ENCODE measurements at places on chromosomes 12 and 14.
A peak's percentile ranks its signal among the peaks of the same experiment; 100 is the strongest.

DNA sequence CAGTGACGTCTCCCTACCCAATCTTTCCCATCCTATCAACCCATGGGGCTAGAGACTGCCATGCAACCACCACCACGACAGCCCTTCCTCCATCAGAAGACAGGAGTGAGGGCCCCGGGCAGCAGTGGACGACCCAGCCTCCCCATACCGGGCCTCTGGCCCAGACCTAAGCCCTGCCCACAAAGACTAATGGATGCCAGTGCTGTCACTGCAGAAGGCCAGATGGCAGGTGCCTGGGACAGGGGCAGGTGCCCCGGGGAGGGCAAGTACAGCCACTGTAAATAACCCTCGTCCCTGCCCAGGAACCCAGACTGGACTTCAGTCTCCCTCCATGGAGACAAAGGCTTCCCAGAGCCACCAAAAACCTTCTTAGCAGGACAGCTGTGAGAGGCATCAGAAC lies 20.3 kb upstream of the HSPB8 start:
- no peak for DNase-seq

- no peak for DNase-seq
Measured at GRCh38 chr12:62282057-62282774, 22.0 kb downstream of the USP15 start.

- no peak for DNase-seq
Measured at GRCh38 chr12:62693376-62694050, 226.9 kb downstream of the MON2 start.

DNA sequence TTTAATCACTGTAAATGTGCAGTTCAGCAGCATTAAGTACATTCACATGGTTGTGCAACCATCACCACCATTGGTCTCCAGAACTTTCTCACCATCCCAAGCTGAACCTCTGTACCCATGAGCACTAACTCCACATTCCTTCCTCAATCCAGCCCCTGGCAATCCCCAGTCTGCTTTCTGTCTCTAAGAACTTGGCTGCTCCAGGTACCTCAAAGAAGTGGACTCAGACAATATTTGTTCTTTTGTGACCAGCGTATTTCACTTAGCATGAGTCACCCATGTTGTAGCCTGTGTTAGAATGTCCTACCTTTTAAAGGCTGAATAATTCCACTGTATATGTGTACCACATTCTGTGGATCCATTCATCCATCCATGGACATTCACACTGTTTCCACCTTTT lies 64.6 kb downstream of the SLC24A4 start:
- DNase-seq, result no peak

DNA sequence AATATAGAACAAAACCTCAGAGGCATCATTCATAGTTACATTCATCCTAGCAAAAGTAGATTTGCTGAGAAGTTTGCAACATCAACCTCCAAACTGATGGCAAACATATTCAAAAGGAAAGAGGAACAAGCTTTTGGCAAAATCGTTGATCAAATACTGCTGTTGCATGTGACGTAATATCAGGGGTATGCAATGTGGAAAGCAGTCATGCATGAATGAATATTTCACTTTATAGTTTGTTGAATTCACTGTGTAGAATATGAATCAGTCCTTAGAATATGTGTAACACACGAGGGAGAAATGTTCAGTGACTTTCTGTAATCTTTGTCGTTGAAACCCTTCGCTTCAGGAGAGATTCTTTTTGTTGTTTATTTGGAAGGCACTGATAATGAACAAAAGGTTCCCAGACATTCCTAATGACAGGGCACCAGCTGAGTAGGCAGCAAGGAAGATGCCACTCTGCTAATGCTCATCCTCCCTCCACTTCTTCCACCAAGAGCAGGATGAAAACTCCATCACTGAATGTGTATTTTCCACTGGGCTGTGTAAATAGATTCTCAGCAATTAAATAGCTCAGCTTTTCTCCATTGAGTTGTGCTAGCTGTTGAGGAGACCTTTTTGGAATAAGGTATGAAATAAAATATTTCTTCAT lies 126.1 kb downstream of the PELI2 start:
- peak; percentile 50 for DNase-seq

DNA sequence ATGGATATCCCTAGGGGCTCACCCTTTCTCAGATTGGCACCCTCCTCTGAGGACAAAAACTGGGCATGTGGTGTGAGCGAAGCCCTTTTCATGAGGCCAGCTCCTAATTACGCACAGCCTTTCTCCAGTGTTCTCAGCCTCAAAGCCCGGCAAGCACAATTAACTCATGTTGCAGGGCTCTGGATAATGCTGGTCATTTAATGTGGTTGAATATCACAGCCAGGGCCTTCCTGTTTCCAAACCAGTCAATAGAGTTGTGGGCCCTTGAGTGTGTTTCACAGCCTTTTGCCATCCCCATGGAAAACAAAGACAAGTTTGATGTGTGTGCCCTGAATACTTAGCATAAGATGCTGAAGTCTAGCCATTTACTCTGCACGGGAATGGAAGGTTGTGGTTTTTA lies 114.2 kb upstream of the ARHGAP5 start:
- DNase-seq, result no peak

GRCh38 chr12:12123036-12123604 lies 52.4 kb downstream of the BCL2L14 start:
- no peak for DNase-seq

GRCh38 chr12:34401659-34402227 lies 379.4 kb downstream of the ALG10 start:
- no peak for DNase-seq

- no peak for DNase-seq
Measured at GRCh38 chr12:132407451-132407961, 78.1 kb upstream of the GALNT9 start.

DNA sequence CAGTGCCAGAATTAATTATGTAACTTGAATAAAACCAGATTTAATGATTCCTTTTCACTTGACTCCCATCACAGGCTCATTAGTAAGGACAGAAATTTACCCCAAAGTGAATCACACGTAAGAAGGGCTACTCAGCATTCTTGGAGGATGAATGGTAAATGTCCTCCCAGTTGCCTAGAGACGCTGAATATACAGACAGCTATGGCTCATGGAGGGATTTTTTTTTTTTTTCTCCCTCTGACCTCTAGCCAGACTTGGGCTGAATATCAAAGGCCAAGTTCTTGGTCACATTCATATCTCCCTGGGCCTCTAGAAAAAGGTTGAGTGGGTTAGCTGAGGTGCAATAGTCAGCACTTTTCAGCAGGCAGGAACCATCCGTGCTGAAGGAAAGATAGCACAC lies 77.5 kb downstream of the PHLDA1 start:
- peak; percentile 96 for DNase-seq

DNA sequence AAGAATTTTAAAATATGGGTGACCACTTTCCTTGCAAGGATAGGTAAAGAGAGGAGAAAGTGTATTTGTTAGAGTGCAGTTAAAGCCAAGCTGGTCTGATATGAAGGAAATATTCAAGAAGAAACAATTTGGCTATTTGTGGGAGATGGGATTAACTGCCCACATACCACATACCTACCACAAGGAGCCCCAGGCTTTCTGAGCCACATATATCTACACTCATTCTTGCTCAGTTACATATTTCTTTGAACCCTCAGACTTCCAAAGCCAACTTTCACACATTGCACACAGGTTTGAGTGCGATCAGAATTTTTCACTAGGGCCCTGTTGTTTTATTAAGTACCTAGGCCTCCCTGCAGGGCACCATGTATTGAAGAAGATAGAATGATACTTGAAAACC lies 330.2 kb downstream of the ZFP36L1 start:
- DNase-seq, result peak; percentile 53

DNA sequence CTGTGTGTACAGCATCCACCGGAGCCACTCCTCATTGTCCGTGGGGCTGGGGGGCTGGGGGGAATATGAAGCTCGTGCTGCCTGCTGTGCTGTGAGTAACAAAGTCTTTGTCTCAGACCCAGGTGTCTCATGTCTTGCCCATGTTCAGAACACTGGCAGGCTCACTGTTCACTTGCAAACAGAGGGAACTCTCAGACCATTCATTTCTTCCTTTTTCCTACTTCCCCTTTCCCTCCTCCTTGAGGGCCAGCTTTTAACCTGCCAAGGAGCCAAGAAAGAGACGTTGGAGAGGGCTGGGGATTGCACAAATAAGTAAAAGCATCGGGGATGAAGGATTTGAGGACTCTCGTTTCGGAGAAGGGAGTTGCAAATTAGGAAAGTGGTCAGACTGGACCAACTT lies 21.6 kb downstream of the GPR132 start:
- no peak for DNase-seq

GRCh38 chr12:131525795-131526508 lies 184.9 kb upstream of the SFSWAP start:
- DNase-seq, result no peak

DNA sequence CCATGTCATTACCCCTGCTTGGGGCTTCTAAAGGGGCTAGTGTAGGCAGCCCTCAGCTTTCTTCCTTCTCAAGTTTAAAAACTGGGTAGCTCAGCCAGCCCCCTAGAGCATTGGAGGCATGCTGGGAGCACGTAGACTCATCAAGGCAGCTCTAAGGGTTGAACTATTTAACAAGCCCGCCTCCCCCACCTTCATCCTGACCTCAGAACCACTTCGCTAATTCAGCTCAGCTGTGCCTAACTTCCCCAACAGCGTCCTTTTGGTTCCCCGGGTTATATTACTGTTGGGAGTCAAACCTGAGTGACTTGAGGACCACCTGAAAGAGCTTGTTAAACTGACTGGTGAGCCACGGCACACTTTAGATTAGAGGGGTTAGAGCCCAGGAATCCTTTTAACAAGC lies 30.1 kb downstream of the MAX start:
- DNase-seq, result peak; percentile 19

GRCh38 chr12:128245905-128246304 lies 21.1 kb upstream of the TMEM132C start:
- DNase-seq, result no peak

DNA sequence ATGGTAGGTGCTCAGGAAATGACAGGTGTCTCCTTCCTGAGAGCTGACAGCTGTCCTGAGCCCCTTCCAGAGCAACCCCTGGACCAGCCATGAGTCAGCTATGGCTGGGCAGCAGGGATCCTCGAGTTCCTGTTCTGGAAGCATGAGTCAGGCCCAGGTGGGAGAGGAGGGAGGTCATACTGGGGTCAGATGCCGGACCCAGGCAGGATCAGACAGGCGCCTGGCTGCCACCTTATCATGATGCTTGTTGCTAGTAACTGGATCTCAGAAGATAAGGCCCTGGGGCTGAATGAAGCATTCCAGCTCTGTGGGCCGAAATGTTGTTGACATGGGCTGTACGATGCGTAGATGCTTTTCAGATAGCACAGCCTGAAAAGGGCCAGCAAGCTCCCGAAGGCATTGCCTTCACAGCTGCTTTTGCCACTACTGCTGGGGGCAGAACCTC lies 17.4 kb upstream of the KRT7 start:
- DNase-seq, result peak; percentile 60

- peak; percentile 27 for DNase-seq
Measured at GRCh38 chr14:90828642-90829487, 12.6 kb upstream of the TTC7B start.

GRCh38 chr12:132194556-132194955 lies 50.3 kb downstream of the NOC4L start:
- DNase-seq, result no peak

- DNase-seq, result peak; percentile 82
Measured at GRCh38 chr12:46524778-46525177, 152.2 kb upstream of the SLC38A2 start.

DNA sequence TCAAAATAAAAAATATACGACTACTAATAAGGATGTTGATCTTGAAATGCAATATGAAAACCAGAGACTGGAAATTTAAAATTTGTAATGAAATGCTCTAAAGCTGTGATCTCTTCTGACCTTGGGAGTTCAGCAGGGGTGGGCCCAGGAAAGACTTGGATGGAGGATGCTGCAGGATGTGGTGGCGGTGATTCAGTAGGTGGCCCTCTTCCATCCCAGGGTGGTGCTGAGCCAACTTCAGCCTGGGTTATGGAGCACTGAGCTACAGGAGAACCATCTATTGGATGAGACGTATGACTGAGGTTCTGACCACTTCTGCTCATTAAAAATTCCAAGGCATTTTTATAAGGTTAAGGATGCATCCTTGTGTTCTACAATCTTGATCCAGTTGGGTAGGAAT lies 6.9 kb upstream of the PDE3A start:
- DNase-seq, result no peak

Data from choroid plexus epithelial cell (primary cell).